ENCODE measurements at places on chromosomes 12 and 14. TPM values are rescaled to one million over a fixed set of nuclear protein-coding genes. Genes with fewer than 3 reads are reported as not detected.

FSCB gene
- total RNA-seq, result not detected

- no peaks in the 10 kb centered on the region for H3K27me3 ChIP-seq
- no peaks in the 10 kb centered on the region for H3K36me3 ChIP-seq
- no peak overlapping the region for H3K4me3 ChIP-seq
- no peaks in the 10 kb centered on the region for H3K4me1 ChIP-seq
- no peak overlapping the region for H3K27ac ChIP-seq
These were observed 16.8 kb upstream of the ITPK1 start for GRCh38 chr14:93132472-93133065.

GRCh38 chr14:50452296-50452695 lies 55.6 kb upstream of the CDKL1 start:
- no peaks in the 10 kb centered on the region for H3K27me3 ChIP-seq
- H3K27ac ChIP-seq, result no peak overlapping the region
- no peak overlapping the region for H3K4me3 ChIP-seq
- peaks cover 58% of the 10 kb centered on the region for H3K36me3 ChIP-seq
- DNase-seq, result no peak

RDH5 gene
- total RNA-seq, result 9.6 TPM

SERPINA4 gene
- not detected for total RNA-seq

- H3K4me3 ChIP-seq, result no peak overlapping the region
- H3K27ac ChIP-seq, result no peak overlapping the region
- no peak for DNase-seq
- no peaks in the 10 kb centered on the region for H3K4me1 ChIP-seq
These were observed 43.6 kb downstream of the FGD6 start for GRCh38 chr12:95173392-95174251.

- H3K4me1 ChIP-seq, result no peaks in the 10 kb centered on the region
- no peak for DNase-seq
- H3K27me3 ChIP-seq, result no peaks in the 10 kb centered on the region
- no peak overlapping the region for H3K27ac ChIP-seq
- H3K4me3 ChIP-seq, result no peak overlapping the region
These were observed 837.3 kb upstream of the TMEM132C start for GRCh38 chr12:127429551-127430285.

EML1 gene
- total RNA-seq, result not detected

PROX2 gene
- total RNA-seq, result 5.7 TPM

CCDC88C gene
- total RNA-seq, result 516 TPM

MGP gene
- not detected for total RNA-seq

CLEC14A gene
- total RNA-seq, result not detected

- no peak overlapping the region for H3K27ac ChIP-seq
- peaks cover 13% of the 10 kb centered on the region for H3K4me1 ChIP-seq
- peak; percentile 4 for DNase-seq
- no peaks in the 10 kb centered on the region for H3K36me3 ChIP-seq
- H3K4me3 ChIP-seq, result no peak overlapping the region
These were observed 139.5 kb downstream of the SMOC1 start for GRCh38 chr14:70018713-70019211.

FAM222A gene
- 4.0 TPM for total RNA-seq

GRCh38 chr12:12209043-12209442 lies 57.8 kb downstream of the LRP6 start:
- peaks cover 56% of the 10 kb centered on the region for H3K27me3 ChIP-seq
- H3K36me3 ChIP-seq, result no peaks in the 10 kb centered on the region
- no peak for DNase-seq
- no peak overlapping the region for H3K4me3 ChIP-seq

NOPCHAP1 gene
- total RNA-seq, result 8.0 TPM

PTCSC3 gene
- not detected for total RNA-seq

SSPN gene
- 0.95 TPM for total RNA-seq

GRCh38 chr12:116794725-116795124 lies 56.6 kb downstream of the RNFT2 start:
- no peaks in the 10 kb centered on the region for H3K27me3 ChIP-seq
- H3K27ac ChIP-seq, result no peak overlapping the region
- H3K4me1 ChIP-seq, result no peaks in the 10 kb centered on the region
- no peak overlapping the region for H3K4me3 ChIP-seq
- no peaks in the 10 kb centered on the region for H3K36me3 ChIP-seq

- no peak overlapping the region for H3K27ac ChIP-seq
- no peaks in the 10 kb centered on the region for H3K4me1 ChIP-seq
- no peak overlapping the region for H3K4me3 ChIP-seq
- H3K27me3 ChIP-seq, result no peaks in the 10 kb centered on the region
- DNase-seq, result no peak
These were observed 8.0 kb upstream of the KRT8 start for GRCh38 chr12:52912711-52913430.

Data from natural killer cell (primary cell).